ENCODE measurements at places on chromosomes 13 and 19.

DNA sequence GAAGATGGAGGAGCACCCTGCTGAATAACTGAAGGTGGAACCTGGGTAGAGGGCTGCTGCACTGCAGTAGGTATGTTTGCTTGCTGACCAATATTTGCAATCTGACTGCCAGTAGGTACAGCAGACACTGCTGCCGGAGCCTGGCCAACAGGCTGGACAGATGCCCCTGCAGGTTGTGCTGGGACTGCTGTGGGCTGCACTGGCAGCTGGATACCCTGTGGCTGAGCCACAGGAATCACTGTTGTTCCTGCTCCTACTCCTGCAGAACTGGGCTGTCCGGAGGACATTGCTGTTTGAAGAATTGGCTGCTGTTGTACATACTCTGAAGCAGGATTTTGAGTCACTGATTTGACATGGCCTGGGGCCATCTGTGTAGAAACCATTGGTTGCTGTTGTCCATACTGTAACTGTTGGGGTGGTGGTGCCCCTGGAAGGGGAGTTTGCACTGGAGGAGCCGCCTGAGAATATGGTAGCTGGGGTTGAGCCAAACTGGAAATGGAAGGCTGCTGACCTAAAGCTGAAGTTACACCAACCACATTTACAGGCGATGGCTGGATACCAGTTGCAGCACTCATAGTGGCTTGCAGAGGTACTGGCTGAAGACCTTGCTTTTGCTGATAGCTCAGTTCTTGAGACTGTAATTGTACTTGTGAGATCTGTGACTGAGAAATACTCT lies 2.2 kb downstream of the TSC22D1 start:
- no peak for DNase-seq

DNA sequence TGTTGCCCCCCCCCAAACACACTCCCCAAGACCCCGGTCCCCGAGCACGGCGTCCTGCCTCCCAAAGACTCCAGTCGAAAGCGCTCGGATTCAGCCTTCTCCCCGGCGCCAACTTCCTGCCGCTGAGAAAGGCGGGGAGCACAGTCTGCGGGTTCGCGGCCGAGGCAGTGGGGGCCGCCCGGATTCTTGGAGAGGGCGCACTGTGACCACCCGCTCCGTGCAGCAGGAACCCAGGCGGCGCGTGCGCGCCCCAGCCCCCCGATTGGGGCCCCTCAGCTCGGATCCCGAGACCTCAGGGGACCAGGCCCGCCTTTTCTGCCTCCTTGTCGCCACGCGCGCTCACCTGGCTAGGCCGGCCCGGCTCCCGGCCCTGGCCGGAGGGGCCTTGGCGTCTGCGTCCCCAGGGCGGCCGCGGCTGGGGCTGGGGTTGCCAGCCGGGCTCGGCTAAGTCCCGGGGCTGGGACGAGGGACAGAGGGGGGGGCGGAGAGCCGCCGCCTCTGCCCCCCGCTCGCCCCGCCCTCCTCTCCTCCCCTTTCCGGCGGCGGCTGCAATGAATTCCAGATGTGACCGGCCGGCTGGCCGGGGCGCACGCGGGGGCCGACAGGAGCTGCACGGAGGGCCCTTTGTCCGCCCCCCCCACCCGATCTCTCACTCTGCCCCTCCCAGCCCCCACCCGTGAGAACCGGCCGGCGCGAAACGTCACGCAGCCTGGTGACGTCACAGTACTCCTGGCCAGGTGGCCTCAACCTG lies at the start of gene S1PR2:
Gene S1PR2 (minus strand): TSS at position 471 of the 751 bp plus-strand sequence. CDS start 6,426 bp downstream, outside the sequence.
- DNase-seq, result peak; percentile 5

- no peak for DNase-seq
Measured at GRCh38 chr13:23322353-23323336, 110.9 kb downstream of the SACS start.

GRCh38 chr19:38060331-38060730 lies 153.3 kb downstream of the SIPA1L3 start:
- DNase-seq, result no peak

DNA sequence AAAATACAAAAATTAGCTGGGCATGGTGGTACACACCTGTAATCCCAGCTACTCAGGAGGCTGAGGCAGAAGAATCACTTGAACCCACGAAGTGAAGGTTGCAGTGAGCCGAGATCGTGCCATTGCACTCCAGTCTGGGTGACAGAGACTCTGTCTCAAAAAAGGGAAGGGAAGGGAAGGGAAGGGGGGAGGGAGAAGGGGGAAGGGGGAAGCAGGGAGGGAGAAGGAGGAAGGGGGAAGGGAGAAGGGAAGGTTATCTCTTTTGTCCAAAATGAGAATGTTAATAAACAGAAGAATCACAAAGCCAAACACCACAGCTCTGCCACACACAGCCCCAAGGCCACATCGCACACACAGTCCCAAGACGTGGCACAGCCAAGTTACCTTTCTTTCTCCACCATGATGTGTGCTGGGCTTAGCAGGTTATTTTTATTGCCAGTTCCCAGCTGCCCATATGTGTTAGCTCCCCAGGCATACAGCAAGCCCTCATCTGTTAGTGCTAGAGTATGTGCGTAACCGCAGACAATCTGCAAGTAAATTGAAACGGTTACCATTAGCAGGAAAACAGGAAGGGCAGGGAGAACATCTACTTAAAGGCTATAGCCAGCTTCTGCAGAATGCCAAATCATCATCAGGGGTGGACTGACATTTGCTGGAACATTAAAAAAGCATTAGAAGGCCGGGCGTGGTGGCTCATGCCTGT lies 34.3 kb downstream of the RCBTB1 start:
- no peak for DNase-seq
